ENCODE measurements at places on chromosomes 16 and 17.
A peak's percentile ranks its signal among the peaks of the same experiment; 100 is the strongest.

DNA sequence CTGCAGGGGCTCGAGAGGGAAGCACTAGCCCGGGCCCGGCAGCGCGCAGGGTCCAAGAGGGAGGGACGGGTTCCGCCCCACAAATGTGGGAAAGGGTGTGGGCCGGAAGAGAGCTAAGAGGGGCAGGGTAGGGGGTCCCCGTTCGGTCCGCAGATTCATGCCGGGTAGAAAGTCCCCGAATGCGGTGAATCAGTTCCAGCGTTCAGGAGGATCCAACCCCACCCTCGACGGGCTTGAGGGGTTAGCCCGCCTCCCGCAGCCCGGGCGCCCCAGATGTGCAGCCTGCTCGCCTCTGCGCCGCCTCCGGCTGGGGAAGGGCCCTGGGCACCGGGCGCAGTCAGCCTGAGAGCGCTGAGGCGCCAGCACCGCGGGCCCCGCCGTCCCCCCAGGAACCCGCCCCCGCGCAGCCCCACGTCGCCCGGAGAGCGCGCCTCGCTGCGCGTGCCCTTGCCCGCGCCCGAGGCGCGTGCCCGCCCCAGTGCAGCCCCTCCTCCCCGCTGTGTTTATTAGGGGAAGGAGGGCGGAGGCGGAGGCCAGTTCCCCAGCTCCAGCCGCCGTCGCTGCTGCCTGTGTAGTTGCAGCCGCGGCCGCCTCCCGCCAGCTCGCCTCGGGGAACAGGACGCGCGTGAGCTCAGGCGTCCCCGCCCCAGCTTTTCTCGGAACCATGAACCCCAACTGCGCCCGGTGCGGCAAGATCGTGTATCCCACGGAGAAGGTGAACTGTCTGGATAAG lies at the start of gene LASP1:
Gene LASP1 (plus strand): TSS at position 533 of the 733 bp plus-strand sequence. CDS start 132 bp downstream, at position 665.
- DNase-seq: peak; percentile 86

DNA sequence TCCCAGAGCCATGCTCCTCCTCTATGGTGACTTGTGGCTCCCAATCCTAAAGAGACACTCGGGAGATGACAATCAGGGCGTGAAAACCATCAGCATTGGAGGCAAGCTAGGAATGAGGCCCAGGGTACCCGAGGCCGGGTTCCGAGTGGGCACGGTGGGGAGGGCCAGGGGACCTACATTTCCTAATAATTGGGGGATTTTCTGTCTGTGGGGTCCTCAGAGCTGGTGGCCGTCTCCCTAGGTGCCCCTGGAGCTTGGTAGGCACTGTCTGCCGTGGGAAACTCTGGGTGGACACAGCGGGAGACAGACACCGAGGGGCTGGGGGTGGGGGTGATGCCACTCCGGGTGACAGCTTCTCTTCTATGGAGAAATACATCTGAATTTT lies 312.5 kb upstream of the TNRC6C start:
- DNase-seq: no peak

DNA sequence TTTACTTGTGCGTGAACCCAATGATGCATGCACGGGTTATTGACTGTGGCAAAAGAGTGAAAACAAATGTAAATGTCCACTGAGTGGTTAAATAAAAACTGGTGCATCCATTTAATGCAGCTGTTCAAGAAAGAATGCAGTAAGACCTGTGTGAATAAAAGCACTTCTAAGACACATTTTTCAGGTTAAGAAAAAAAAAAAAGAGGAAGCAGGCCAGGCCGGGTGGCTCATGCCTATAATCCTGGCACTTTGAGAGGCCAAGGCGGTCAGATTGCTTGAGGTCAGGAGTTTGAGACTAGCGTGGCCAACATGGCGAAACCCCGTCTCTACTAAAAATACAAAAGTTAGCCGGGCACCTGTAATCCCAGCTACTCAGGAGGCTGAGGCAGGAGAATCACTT lies 11.8 kb downstream of the CNGB1 start:
- DNase-seq: no peak

- DNase-seq: no peak
These were observed 9.1 kb upstream of the CEP295NL start for GRCh38 chr17:78912082-78912481.

GRCh38 chr17:38870259-38871165 lies 654 bp downstream of the LASP1 start:
- DNase-seq: peak; percentile 71

DNA sequence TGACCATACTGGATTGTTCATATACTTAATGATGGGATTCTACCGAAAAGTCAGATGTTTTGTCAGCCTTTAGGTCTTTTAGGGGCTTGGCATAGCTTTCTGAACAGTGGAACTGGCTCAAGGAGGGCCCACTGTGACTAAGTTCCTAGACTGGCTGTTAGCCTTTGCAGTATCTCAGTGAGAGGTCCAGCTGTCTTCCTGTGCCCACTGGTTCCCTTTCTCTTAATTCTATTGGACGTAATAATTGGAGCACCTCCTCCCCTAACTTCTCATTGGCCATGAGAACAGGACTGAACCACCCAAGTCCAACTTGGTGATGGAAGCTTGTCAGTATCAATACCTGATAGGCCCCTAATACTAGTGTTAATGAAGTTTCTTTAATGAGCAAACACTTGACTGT lies 13.5 kb downstream of the KPNA2 start:
- DNase-seq: no peak

DNA sequence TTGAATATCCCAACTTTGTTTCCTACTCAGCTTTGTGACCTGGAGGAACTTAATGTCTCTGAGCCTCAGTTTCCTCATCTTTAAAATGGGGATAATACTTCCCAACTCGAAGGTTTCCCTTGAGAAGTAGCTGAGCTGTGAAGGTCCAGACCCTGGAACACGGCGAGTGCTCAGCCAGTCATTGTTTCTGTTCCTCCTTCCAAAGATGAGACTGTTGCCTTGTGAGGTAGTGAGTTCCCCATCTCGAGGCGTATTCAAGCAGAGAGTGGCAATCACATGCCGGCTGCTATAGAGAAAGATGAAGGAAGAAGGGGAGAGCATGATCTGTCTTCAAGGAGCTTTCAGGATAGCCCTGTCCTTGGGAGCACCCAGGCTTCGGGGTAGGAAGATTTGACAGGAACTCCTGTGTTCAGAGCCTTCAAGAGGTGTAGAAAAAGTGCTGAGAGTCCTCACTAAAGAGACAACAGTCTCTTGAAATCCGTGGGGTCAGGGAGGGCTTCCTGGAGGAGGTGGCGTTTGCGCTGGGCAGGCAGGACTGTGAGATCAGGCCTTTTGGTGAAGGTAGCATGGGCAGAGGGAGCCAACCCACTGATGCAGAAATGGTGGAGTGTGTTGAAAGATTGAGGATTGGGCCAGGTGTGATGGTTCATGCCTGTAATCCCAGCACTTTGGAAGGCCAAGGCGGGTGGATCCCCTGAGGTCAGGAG lies 27.2 kb downstream of the SPNS2 start:
- no peak for DNase-seq

GRCh38 chr17:35936063-35936462 lies 5.5 kb upstream of the RDM1 start:
- DNase-seq: no peak

- DNase-seq: no peak
These were observed 19.7 kb upstream of the SHISA9 start for GRCh38 chr16:12881740-12882139.

DNA sequence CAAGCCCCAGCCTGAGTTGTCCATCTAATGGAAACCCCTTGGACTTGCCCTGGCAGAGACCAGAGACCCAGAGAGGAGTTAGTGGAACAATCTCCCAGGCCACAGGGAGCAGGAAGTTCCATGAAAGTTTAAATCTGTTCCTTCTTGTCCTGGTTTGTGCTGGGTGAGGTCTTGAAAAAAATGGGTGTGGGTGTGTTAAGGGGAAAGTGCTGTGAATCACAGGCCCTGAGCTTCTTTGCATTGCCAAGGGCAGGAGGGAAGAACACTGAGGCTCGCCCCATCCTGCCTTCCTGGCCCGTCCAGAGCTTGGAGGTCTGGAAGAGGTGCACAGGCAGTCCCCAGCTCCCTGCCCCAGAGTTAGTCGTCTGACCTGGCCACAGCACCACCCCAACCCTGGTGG lies 2.3 kb downstream of the ADORA2B start:
- DNase-seq: no peak

Measured in activated CD8-positive, alpha-beta memory T cell treated with anti-CD3 and anti-CD28 coated beads, Interleukin-2, amount 50 U/mL, for 4 hours (primary cell).